Endodermal cell (in vitro differentiated cells): ENCODE measurements at places on chromosomes 7 and 10. TPM values are rescaled to one million over a fixed set of nuclear protein-coding genes. Genes with fewer than 3 reads are reported as not detected.

The ACTL6B gene
- not detected in 2 replicates for total RNA-seq

The GARIN1A gene
- 0.63 and 0.64 TPM in 2 replicates for total RNA-seq

The RBM20 gene
- 5.2 and 6.2 TPM in 2 replicates for total RNA-seq

The PON3 gene
- total RNA-seq, result 0.54 and 0.55 TPM in 2 replicates

The CLEC5A gene
- not detected in 2 replicates for total RNA-seq

The NRP1 gene
- total RNA-seq, result 22.1 and 30.6 TPM in 2 replicates

The NODAL gene
- total RNA-seq, result 18.2 to 135 TPM (median 19.2 TPM) in 3 replicates

The GRM3 gene
- 0.75 and 1.7 TPM in 2 replicates for total RNA-seq

The ZNF511 gene
- 57.6 and 67.6 TPM in 2 replicates for total RNA-seq

The CLRN3 gene
- total RNA-seq, result not detected in 2 replicates

The ADARB2 gene
- 0.99 to 1.8 TPM (median 1.3 TPM) in 3 replicates for total RNA-seq

The GHRHR gene
- total RNA-seq, result not detected in 3 replicates

The CALN1 gene
- total RNA-seq, result 6.9 to 8.6 TPM (median 7.0 TPM) in 3 replicates

The GTF2IRD1 gene
- total RNA-seq, result 63.6 to 84.4 TPM (median 76.7 TPM) in 3 replicates

The SMARCD3 gene
- 43.5 and 45.7 TPM in 2 replicates for total RNA-seq

The CALHM1 gene
- total RNA-seq, result not detected in 3 replicates

The LRRC61 gene
- 0.38 to 0.99 TPM (median 0.77 TPM) in 3 replicates for total RNA-seq

The PIP4K2A gene
- total RNA-seq, result 16.5 and 17.8 TPM in 2 replicates

The TMEM213 gene
- total RNA-seq, result not detected in 2 replicates

The HOXA11 gene
- not detected in 2 replicates for total RNA-seq

The TRIM50 gene
- 0.33 TPM in 1 of 3 replicates, not detected in the others for total RNA-seq

The SPDYE5 gene
- total RNA-seq, result not detected in 2 replicates

The OR6B1 gene
- not detected in 3 replicates for total RNA-seq

The SLC18A3 gene
- not detected in 2 replicates for total RNA-seq

The DGKB gene
- total RNA-seq, result 3.3 to 5.2 TPM (median 4.2 TPM) in 3 replicates

The C7orf57 gene
- total RNA-seq, result 0.96 TPM in 1 of 3 replicates, not detected in the others

The CTAGE4 gene
- total RNA-seq, result 7.7 and 8.7 TPM in 2 replicates

The CYP26C1 gene
- 0.35 and 0.43 TPM in 2 replicates for total RNA-seq

The PTPN20 gene
- 0.53 and 0.61 TPM in 2 replicates for total RNA-seq

The SDK1 gene
- 22.7 to 44.6 TPM (median 25.6 TPM) in 3 replicates for total RNA-seq

The ANKIB1 gene
- 55.5 to 62.1 TPM (median 60.7 TPM) in 3 replicates for total RNA-seq

The PAX4 gene
- not detected in 3 replicates for total RNA-seq

The NAT16 gene
- 0.15 to 0.19 TPM in 2 of 3 replicates, not detected in the other for total RNA-seq

The CTAGE6 gene
- total RNA-seq, result not detected in 2 replicates

The PIP gene
- total RNA-seq, result not detected in 2 replicates

The ENTPD1 gene
- total RNA-seq, result 2.0 to 3.9 TPM (median 2.7 TPM) in 3 replicates

The SPDYE8 gene
- not detected in 3 replicates for total RNA-seq

The PLXDC2 gene
- total RNA-seq, result 18.4 to 22.7 TPM (median 19.5 TPM) in 3 replicates

The LRIT1 gene
- not detected in 3 replicates for total RNA-seq

The AFAP1L2 gene
- 2.2 and 2.9 TPM in 2 replicates for total RNA-seq

The CHAT gene
- not detected in 3 replicates for total RNA-seq

The HOXA6 gene
- not detected in 2 replicates for total RNA-seq

The AKR1C4 gene
- not detected in 2 replicates for total RNA-seq

The C10orf90 gene
- total RNA-seq, result not detected in 3 replicates

The PON1 gene
- not detected in 3 replicates for total RNA-seq

The CYP2C19 gene
- total RNA-seq, result 0.22 TPM in 1 of 2 replicates, not detected in the other

The NEBL gene
- total RNA-seq, result 52.9 and 61.6 TPM in 2 replicates

The KCNH2 gene
- 1.9 to 4.4 TPM (median 2.4 TPM) in 3 replicates for total RNA-seq

The GRID2IP gene
- 1.9 and 2.4 TPM in 2 replicates for total RNA-seq

The TSPAN15 gene
- total RNA-seq, result 15.8 to 21.6 TPM (median 19.5 TPM) in 3 replicates

The SSC4D gene
- total RNA-seq, result 18.3 and 21.9 TPM in 2 replicates
